ENCODE measurements at places on chromosomes 16 and 17.

DNA sequence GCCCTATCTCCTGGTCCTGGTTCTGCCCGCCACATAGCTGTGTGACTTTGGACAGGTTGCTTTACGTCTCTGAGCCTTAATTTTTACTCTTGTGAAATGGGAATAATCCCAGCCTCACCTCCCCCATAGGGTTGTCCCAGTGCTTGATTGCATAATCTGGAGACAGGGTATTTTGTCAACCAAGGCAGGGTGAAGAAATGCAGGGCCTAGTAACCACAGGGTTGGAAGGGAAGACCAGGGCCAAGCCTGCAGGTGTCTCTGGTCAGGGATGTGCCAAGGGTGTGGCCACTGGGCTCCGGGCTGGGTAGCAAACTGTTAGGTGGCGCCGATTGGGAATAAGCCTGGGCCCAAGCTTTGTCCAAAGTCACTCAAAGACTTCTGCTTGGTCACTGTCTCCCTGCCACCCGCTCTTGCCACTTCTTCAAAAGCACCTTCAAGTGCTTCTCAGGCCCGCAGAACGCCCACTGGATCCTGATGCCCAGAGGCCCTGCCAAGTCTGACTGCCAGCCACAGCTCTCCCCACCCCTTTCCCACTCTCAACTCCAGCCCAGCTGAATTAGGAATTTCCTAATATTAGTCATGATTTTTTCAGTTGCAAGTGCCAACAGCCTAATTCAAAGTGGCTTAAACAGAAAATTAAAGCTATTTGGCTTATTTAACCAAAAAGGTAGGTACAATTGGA is 20.6 kb upstream of the COL1A1 start:
- DNase-seq, result no peak

DNA sequence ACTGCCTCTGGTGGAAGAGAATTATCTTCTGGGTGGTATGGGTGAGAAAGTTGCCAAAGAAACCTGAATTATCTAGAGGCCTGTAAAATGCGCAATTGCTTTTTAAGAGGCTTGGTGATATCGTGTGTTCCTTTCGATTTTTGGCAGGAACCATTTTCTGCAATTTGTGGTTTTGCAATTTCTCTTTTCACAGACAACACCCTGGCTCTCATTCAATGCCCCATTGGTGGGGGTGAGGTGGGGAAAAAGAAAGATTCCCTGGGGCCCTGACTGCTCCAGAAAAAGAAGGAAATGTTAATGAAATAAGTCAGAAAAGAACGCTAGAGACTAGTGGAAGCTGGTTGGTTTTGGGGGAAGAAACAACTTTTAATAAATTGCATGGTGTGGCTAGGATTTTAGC is 77.4 kb downstream of the ANKFN1 start:
- DNase-seq, result no peak

- no peak for DNase-seq
Measured at GRCh38 chr16:5025171-5025632, 8.5 kb downstream of the NAGPA start.

DNA sequence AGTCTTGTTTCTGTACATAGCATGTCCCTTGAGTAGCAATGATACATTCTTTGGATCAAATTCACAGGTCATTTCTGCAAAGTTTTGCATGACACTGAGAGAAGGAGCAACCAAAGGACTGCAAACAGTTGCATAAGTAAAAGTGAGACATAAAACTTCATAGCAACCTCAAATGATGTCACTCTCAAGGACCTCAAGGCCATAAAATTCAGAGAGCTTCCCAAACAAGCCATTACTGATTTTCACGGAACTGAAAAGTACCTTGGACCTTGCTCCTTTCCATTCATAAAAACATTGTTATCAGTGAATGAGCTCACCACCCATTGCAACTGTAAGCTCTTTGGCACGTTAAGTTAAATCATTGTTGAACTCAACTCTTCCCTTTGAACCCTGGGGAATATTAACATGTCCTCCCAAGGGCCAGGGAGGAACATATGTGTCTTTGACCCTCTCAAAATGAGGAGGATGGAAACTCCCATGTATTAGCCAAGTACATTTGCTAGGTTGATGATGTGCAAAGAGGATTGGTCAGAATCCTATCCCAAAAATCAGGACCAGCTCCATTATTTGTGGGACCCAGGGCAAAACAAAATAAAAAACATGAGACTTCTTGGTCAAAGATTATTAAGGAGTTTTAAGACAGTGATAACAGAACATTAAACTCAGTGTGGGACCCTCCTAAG is 275.0 kb upstream of the DYNLRB2 start:
- no peak for DNase-seq

- no peak for DNase-seq
Measured at GRCh38 chr16:24075931-24076716, 180.0 kb upstream of the CACNG3 start.

GRCh38 chr16:20903116-20903898 is 2.7 kb downstream of the LYRM1 start:
- no peak for DNase-seq
